ENCODE measurements at places on chromosomes 2 and 18.

- no peak for DNase-seq
Measured at GRCh38 chr2:146801886-146802285, 1042.9 kb upstream of the ACVR2A start.

- peak; percentile 16 for DNase-seq
Measured at GRCh38 chr2:71380665-71381064, 49.1 kb downstream of the ZNF638 start.

GRCh38 chr2:71789556-71790204 is 336.3 kb downstream of the DYSF start:
- peak; percentile 61 for DNase-seq

GRCh38 chr2:32900246-32900973 is 46.3 kb upstream of the LTBP1 start:
- DNase-seq: no peak

DNA sequence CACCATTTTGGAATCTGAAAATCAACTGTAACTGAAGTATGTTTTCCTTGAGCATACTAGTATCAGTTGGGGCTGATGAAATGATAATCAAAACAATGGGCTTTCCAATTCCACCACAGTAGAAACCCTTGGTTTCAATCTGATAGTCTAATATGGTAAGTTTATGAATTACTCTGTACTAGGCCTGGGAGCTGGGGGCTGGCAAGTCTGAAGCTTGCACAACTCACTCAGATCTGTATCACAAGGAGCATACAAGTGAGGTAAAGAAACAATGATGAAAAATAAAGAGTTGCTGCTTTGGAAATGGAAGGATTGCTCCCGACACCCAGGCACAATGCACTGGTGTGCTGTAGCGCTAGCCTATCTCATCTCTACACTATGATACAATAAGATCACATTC is 19.4 kb downstream of the ZEB2 start:
- no peak for DNase-seq

DNA sequence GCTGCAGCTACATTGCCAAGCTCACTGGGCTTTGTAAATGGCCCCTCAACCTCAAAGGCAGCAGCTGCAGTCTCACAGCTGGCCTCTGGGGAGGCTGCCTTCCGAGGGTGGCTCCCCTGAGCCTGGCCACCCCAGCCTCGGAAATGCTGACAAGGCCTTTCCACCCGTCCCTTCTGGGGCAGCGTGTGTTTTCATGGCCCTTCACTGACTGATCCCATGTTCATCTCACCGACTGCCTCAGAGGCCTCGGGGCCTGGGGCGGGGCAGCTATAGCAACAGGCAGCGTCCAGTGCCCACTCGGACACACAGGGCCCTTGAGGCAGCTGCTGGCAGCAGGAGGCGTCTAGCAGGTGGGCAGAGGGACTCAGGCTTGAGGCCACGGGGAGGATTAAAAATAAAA is 149.7 kb downstream of the GLI2 start:
- no peak for DNase-seq
